T-cell (primary cell): ENCODE measurements at places on chromosomes 12 and 14.

GRCh38 chr14:102605029-102605428 is 12.6 kb downstream of the RCOR1 start:
- no peak for DNase-seq

DNA sequence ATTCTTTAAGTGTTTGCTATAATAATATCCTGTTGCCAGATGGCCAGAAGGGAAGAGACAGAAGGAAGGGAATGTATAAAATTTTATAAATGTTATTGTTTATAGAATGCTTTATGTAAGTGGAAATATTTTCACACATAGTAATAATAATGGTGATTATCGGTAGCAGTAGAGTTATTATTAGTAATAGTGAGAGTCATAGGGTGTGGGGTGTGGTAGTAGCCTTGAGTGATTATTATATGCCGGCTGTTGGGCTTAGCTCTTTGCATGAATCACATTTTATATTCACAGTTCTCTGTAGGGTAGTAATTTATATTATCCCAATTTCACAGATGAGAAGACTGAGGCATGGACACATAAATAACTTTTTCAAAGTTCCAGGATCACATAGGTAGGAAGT is 391.4 kb downstream of the C12orf75 start:
- DNase-seq = no peak

DNA sequence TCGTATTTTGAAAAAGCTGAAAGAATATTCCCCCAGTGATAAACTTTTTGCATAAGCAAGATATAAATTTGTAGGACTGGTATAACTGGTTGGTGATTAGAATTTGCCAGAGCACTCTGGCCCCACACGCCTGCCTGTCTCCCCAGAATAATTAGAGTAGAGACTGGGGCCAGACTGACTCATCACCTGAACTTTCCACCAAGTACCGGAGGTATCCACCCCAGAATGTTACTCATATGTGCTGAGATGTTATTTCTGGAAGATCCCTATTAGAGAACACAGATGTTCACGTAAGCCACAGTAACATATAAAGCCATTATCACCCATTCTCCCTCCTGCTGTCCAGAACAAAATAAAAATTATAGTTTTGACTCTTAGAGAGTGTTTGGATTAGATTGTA is 49.5 kb upstream of the PIWIL1 start:
- DNase-seq = no peak

GRCh38 chr14:21875791-21876190 is 202.2 kb upstream of the OR4E1 start:
- DNase-seq = no peak

DNA sequence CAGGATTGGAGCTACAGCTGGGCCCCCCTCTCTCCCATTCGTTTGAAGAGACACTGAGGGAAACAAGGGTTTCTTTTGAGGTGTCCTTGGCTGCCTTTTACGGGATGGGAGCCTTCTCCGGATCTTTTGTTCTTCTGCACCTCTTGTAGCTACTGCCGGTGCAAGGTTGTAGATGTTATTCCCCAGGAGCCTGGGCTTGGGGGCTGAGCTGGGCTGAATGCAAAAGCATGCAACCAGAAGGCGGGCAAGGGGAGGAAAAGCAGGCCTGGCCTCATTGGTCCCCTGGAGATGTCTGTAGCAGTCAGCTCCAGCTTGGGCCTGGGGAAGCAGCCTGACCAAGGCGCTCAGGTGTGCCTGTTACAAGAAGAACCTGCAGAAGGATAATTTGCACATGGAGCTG is 110.3 kb downstream of the GCH1 start:
- no peak for DNase-seq

- no peak for DNase-seq
These were observed 255.4 kb downstream of the DAD1 start for GRCh38 chr14:22333422-22334274.
